ENCODE measurements at places on chromosomes 7 and 10. TPM values are rescaled to one million over a fixed set of nuclear protein-coding genes. Genes with fewer than 3 reads are reported as not detected.

Gene IMPDH1
- 16.5 TPM for total RNA-seq

Gene OPALIN
- total RNA-seq: not detected

GRCh38 chr7:134750083-134751062 is 29.1 kb upstream of the CALD1 start:
- no peak for DNase-seq

DNA sequence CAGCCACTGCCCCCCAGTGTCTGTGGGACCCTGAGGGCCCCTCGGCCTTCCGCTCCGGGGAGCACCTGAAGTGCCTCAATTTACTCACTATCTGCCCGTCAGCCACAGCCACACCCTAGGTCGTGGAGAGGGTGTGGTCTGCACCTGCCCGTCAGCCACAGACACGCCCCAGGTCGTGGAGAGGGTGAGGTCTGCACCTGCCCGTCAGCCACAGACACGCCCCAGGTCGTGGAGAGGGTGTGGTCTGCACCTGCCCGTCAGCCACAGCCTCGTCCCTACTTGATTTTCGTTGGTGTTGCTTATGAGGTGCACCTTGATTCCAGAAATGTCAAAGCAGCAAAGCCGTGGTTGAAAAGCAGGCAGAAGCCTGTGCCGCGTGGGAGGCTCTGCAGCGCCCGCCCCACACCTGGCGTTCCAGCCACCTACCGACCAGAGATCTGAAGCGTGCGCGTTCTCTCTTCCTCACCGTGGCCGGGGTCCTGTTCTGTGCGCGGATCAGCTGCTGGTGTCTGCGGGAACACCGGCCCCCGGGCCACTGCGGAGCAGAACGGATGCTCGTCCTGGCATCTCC is 101.6 kb downstream of the DYNC2I1 start:
- DNase-seq: no peak

DNA sequence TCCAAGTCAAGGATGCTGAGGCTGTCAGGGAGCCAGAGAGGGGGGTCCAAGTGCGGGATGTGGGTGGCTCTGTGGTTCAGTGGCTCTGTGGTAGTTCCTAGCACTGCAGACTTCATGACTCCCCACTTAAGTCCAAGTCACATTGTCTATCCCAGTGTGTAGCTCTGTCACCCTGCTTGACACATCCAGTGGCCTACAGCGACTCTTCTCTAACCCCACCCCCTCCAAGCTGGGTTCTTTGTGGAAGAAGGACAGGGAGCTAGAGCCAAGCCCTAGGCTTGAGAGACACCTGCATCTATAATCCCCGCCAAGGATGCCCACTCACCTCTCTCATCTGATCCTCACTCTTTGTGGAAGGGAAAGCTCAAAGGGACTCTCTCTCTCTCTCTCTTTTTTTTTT is 57.6 kb downstream of the ADCYAP1R1 start:
- DNase-seq: no peak

- peak; percentile 15 for DNase-seq
Measured at GRCh38 chr10:75512203-75512933, 80.9 kb downstream of the LRMDA start.

DNA sequence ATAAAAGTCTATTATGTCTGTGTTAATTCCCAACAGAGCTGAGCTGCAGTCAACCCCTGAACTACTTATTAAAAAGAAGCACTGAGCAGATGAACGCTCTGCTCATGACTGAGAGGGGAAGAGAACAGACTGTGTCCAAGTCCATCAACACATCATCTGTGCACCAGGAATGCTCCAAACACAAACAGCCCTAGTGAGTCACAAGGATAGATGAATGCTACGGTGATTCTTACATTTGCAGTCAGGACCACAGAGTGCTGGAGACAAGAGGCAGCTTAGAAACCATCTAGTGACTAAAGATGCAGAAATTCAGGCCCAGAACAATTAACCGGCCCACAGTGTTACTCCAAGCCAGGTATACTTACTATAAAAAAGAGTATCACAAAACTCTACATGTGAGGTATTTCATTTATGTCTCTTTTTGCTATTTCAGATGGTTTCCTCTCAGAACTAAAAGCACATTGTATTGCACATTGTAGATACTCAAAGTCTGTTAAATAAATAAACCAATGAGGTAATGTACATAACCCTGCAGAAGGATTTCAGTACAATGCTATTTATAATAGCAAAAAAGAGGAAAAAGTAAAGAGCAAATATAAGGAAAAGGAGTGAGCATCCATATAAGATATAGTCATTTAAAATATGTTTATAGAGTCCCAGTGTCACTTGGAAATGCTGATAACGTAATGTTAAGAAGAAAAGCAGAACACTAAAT is 159.2 kb downstream of the KCNMA1 start:
- DNase-seq: no peak

DNA sequence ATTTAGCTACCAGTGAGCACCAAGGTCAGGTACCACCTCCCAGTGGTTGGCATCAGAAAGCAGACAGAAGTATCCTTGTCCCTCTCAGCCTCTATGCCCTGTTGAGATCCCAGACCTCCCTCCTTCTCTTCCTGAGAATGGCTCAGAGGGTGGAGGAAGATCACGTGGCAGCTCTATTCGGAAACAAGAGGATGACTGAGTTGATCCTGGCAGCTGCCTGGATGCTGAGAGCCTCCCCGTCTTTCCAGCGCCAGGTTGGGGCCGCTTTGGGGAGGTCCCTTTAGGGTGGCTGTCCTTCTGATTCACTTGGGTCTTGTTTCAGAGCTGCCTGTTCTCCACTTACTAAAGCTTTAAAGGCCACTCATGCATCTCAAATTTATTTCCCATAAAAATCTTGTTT is 36.9 kb upstream of the NPFFR1 start:
- peak; percentile 36 for DNase-seq

DNA sequence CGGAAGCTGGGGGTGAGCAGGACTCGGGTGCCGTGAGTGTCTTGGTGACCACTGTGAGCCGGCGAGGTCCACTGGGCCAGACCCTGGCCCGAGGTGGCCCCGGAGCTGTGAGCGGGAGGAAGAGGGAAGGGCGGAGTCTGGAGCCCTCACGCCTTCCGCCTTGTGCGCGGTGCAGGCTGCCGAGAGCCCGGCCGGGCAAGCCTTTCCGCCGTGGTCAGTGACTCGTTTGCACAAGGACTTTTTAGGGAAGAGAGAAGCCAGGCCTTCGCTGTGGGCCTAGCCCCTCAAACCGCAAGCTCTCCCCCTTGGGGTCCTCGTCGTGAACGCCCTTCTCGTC is 40.9 kb upstream of the ZNF32 start:
- peak; percentile 73 for DNase-seq

Measured in muscle of leg (tissue), 16 donors.